ENCODE measurements at places on chromosomes 16 and 17.

DNA sequence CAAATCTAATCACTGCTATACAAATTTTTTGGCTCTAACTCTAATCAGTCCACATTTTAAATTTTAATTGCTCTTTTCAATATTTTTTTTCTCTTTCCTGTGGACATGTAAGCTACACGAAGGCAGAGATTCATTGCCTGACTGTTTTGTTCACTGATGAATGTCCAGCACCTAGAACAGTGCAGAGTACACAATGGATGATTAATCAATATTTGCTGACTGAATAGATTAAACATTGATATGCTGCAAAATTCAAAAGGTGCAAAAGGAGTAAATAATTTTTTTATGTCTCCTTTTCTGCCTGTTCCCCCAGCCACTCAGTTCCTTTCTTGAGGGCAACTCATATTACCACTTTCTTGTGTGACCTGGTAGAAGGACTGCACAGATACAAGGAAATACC is 32.8 kb downstream of the SCNN1B start:
- no peak for DNase-seq

DNA sequence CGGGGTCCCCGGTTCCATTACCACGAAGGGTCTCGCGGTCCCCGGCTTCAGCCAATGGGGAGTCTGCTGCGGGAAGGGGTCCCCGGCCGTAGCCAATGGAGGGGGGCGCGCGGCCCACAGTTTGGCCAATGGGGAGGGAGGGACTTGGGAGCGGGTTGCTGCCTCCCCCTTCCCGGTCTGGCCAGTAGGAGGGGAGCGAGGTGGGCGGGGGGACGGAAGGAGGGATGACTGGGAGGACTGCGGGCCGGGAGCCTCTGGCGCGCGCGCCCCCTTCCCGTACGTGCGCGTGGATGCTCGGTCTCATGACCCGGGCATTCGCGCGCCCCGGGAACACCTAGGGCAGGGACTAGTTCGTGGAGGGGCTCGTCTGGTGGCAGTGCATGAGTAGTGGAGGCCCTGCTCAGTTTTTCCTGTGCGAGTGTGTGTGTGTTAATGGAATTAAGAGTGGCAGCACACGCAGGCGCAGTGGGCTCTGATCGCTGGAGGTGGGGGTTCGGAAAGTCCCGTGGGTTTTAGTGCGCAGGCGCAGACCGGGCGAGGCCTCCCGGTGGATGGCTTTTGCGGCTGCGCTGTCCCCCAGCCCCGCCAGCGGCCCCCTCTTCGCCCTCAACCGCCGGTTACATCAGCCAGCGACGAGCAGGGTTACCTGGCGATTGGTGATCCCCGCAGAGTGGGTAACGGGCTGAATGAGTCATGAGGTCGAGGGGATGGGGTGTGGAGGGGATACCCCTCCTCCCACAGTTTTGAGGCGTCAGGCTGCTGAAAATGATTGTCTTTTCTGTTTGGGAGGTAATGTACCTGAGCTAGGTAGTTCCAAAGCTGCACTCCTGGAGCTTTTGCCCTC is 1.3 kb downstream of the ATXN2L start:
- peak; percentile 97 for DNase-seq

DNA sequence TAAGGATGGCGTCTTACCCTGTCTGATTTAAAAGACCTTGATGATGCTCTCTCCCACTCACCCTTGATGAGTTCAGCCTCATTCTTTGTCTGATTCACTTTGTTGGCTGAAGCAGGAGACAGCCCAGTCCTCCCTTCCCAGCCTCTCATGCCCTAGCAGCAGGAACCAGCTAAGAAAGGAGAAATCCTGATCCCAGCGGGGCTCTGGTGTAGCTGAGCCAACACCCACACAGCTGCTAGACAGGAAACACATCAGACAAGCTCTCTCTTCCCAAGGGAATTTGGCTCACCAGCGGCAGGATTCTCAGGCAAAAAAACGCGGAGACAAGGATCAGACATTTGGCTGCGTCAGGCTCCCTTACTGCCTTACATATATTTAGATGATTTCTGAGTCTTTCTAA is 211.5 kb downstream of the CDH11 start:
- DNase-seq, result peak; percentile 52

DNA sequence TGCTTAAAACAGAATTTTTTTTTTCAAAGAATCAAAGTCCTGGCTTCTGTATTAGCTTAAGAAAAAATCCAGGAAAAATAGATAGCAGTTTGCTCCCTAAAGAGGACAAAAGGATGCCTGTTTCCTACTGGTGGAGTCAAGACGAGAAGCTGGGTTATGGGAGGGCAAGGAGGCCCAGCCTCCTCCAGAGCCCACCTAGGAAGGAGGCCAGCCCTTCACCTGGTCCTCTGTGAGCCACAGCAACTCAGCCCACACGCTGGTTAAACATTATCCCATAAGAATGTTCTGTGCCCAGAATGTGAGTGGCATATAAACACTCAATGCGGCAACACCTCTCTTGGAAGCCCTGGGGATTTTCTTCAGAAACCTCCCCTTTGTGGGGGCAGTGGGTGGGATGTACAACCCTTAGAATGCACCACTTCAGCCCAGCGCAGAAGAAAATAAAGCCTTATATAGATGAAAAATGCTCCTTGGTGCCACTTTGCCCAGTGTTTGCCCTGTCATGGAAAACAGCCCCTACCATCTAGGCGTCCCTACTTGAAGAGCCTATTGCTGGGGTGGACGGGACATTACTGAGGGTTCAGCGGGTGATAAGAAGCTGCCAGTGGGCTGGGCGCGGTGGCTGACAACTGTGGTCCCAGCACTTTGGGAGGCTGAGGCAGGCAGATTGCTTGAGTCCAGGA is 48.0 kb downstream of the TEKT5 start:
- DNase-seq, result no peak

GRCh38 chr16:4790261-4790660 is 2.1 kb upstream of the SEPTIN12 start:
- DNase-seq, result no peak

GRCh38 chr16:68403704-68404103 is 44.6 kb downstream of the SMPD3 start:
- DNase-seq, result no peak

DNA sequence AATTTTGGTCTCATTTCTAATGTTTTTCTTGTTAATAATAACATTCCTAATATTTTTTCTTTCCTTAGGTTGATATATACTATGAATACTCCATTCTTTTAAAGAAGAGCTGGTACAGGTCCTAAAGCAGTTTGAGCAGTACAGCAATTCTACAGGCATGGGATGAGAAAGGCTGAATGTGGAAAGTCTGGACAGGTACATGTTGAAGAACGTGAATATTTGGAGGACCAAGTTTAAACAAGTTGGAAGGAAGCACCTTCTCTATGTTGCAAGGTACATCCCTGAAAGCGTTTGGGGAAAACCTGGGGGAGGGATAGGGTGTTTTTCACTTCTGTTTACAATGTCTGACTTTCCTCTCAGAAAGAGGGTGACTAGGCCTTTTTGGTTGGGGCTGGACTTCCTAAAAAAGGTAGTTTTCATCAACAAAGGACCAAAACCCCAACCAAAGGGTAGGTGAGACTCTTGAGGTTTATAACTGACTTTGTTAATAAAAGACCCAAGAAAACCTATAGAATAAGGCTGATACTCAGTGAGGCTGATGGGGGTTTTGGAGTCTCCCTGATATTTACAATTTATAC is 95.9 kb upstream of the AXIN2 start:
- DNase-seq, result no peak

DNA sequence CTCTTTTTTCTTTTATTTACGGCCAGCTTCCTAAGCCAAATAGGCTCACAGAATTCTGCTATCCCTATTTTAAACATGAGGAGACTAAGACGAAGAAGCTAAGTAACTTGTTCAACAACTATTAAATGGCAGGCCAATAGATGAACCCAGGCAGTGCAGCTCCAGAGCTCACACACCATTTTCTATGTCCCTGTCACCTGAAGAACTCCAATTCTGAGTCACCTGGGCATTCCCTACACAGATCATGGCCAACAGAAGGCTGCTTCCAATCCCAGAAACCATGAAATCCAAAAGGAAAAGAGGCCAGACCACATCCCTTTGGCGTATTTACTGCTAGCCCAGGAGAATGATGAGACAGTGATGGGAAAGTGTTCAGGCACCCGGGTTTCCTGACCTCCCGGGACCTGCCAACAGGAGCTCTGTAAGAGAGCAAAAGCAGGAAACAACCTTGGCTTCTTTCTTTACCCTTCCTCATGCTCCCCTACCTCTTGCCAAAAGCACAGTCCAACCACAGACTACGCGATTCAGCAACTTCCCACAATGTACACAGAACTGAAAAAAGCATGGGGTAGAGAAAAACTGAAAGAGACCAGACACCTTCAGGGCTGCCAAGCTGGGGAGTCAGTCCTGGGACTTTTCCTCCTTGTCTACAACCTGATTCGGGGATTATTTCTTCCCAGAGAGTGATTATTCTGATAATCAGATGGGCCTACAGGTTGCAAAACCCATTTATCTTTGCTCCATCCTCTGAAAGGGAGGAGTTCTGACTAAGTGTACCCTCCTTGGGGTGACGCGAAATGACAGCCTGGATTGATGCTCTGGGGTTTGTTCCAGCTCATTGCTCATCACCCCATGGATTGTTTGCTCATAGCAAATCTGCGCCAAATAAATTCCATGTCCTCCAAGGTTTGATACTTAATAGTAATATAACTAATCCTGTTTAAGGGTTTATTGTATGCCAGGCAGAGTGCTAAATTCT is 47.8 kb upstream of the HAS3 start:
- peak; percentile 92 for DNase-seq

DNA sequence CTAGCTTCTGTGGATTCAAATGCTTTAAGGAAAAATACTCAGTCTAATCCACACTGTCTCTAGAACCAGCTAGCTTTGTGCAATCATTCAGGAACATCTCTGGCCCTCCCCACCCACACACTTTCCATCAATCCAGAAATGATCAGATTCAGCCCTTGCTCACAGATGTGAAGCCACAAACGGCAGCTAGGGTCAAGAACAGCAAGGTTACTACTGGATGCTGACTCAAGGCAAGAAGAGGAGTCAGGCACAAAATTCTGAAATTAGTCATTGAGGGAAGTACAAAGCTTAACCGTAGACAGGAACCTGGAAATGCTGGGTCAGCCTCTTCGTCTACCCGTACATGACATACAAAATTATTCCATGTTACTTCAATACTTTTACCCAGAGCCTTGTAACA is 174.6 kb downstream of the CDH13 start:
- peak; percentile 81 for DNase-seq

GRCh38 chr17:75064867-75065561 is 18.0 kb downstream of the KCTD2 start:
- DNase-seq, result no peak

DNA sequence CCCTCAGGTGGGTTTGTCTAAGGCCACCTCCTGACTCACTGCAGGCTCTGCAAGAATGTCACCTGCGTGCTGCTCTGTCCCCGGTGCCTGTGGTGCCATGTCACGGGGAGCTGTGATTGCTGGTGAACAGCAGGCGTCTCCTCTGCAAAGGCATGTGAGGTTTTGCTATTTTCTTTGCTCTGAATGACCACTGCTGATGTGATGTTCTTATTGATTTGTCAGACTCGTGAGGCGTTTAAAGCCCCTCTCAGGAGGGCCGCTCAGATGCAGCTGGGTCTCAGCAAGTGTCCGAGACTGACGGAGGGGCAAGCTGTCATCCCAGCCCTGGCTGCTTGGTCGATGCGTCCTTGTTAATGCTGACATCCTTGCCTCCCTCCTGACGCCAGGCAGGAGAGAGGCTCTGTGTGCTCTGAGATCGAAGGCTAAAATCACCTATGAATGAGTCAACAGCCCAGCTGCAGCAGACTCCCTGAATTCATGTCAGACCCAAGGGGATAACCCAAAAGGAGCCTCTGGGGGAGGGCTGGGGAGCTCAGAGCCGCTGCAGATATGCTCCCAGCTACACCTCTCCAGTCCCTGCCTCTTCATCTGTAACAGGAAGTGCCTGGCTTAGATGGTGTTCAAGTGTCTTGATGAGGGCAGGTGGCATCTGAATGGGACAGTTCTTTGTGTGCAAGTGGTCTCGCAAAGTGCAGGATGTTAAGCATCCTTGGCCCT is 11.8 kb upstream of the PEMT start:
- no peak for DNase-seq

GRCh38 chr17:2689411-2690164 is 22.0 kb downstream of the CLUH start:
- no peak for DNase-seq

GRCh38 chr17:50892101-50892776 is 26.1 kb upstream of the TOB1 start:
- DNase-seq, result no peak

GRCh38 chr17:78608804-78609186 is 31.6 kb upstream of the DNAH17 start:
- no peak for DNase-seq

- no peak for DNase-seq
These were observed 60.8 kb downstream of the PARN start for GRCh38 chr16:14569213-14569612.

GRCh38 chr16:80723091-80723490 is 81.3 kb downstream of the CDYL2 start:
- no peak for DNase-seq

- no peak for DNase-seq
These were observed 224.1 kb upstream of the TBX2 start for GRCh38 chr17:61175298-61176142.

GRCh38 chr17:77645072-77646045 is 313.1 kb upstream of the TNRC6C start:
- no peak for DNase-seq

DNA sequence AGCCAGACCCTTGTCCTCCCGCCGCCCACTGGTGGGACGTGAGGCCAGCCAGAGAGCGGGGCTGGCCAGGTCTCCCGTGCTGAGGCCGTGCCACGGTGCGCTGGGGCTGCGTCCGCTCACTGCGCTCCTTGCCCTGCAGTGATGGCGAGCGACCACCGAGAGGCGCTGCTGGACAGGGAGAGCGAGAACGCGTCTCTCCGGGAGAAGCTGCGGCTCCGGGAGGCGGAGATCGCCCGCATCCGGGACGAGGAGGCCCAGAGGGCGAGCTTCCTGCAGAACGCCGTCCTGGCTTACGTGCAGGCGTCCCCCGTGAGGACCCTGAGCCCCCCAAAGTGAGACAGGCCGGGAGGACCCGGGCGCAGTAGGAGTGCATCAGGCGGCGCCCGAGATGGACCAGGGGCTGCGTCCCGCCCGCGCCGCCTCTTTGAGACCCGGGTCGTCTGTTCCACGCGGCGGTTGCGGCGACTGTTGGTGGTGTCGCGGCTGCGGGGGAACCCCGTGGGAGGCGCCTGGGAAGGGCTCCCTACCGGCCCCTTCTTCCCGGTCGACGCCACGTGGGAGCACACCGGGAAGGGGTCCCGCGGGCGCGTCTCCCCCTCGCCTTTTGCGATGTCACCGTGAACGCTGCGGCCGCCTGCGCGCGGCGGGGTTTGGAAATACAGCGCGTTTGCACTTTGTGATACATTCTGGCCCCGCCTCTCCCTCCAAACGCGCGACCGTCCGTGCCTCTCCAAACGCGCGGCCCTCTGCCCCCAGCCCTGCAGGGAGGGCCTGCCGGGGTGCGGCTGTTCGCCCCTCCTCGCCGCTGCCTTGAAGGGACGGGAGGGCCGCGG is 792 bp upstream of the RAC3 start:
- DNase-seq, result peak; percentile 82
